Epithelial cell of proximal tubule (primary cell): ENCODE measurements at places on chromosomes 6 and 20. TPM values are rescaled to one million over a fixed set of nuclear protein-coding genes. Genes with fewer than 3 reads are reported as not detected.
A peak's percentile ranks its signal among the peaks of the same experiment; 100 is the strongest.

The MRAP2 gene
- total RNA-seq = 0.17 TPM in 1 of 2 replicates, not detected in the other

The PDYN gene
- not detected in 2 replicates for total RNA-seq

The MYBL2 gene
- 77.0 and 183 TPM in 2 replicates for total RNA-seq

The NEU1 gene
- total RNA-seq = 65.2 and 68.6 TPM in 2 replicates

The RAET1G gene
- total RNA-seq = 0.43 TPM in 1 of 2 replicates, not detected in the other

The CALHM4 gene
- not detected in 2 replicates for total RNA-seq

The OXT gene
- 0.43 TPM in 1 of 2 replicates, not detected in the other for total RNA-seq

The SAMD5 gene
- total RNA-seq = 0.40 and 1.5 TPM in 2 replicates

The HAO1 gene
- total RNA-seq = not detected in 2 replicates

The ATP6V1G2 gene
- total RNA-seq = 0.14 and 0.52 TPM in 2 replicates

DNA sequence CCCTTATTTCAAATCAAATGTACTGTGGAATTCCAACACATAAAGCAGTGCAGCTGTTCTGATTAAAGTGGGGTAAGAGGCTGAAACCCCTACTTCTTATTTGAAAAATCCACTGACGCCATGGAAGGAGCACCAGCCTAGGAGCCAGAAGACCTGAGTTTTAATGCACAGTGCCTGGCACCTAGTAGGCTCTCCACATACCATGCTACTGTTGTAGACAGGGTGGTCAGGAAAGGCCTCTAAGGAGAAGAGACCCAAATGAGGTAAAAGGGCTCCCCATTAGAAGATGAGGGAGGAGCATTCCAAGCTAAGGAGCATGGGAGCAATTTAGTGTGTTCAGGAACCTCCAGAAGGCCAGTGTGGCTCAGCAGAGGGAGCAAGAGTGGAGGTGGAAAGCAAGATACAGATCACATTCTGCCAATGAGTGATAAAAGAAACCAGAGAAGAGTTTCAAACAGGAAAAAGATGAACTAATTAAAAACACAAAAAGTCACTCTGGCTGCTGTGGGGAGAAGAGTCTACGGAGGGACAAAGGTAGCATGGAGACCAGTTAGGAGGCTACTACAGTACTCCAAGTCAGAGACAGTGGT is 11.8 kb upstream of the ZNF76 start:
- DNase-seq = no peak

GRCh38 chr20:63065911-63066310 is 59.1 kb upstream of the BHLHE23 start:
- no peak for DNase-seq

- no peak for DNase-seq
These were observed 41.2 kb upstream of the DOK5 start for GRCh38 chr20:54434196-54434595.

DNA sequence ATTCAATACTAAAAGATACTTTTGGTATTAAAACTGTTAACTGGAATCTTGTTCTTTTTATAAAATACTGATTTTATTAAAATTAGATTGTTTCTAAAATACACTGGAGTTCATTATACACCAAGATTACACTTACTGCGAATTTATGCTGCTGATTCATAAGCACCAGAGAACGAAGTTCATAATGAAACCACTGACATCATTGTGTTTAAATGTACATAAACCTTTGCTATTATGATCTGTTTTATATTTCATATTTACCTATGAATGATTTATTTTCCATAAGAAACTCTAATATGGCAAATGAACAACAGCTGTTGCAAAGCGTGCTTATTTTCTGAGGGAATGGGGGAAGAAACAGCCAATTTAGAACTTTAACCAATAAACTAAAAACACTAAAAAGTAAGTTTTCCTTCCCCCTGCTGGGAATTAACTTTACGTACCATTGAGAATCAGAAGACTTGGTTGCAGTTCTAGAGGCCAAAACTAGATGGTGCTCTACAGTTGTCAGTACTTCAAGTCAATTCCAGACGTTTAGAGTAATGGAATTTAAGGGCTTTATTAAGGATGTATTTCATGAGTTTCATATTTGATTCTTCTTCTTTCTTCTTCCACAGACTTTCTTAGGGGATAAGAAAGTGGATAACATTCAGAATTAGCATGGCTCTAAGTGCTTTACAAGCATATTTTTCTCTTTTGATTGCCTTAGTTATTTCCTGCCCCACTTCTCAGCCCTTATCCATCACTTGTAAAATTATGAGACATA is 30.8 kb upstream of the COL19A1 start:
- peak; percentile 31 for DNase-seq

GRCh38 chr6:159017757-159018559 is 18.0 kb upstream of the RSPH3 start:
- no peak for DNase-seq

DNA sequence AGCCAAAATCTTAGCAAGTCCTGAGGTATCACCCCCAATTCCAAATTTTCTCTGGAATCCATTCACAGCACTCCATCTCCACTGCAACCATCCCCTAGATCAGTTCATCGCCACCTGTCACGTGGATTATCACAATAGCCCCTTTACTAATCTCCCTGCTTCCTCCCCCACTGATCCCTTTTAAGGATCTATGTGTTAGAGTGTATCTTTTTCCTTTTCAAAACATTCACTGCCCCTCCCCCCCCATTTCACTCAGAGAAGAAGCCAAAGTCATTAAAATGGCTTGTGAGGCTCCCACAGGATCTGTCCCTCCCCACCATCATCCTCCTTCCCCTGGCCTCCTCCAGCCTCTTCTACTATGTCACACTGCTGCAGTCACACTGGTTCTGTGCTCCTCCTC is 18.4 kb upstream of the SPAG4 start:
- DNase-seq = no peak

DNA sequence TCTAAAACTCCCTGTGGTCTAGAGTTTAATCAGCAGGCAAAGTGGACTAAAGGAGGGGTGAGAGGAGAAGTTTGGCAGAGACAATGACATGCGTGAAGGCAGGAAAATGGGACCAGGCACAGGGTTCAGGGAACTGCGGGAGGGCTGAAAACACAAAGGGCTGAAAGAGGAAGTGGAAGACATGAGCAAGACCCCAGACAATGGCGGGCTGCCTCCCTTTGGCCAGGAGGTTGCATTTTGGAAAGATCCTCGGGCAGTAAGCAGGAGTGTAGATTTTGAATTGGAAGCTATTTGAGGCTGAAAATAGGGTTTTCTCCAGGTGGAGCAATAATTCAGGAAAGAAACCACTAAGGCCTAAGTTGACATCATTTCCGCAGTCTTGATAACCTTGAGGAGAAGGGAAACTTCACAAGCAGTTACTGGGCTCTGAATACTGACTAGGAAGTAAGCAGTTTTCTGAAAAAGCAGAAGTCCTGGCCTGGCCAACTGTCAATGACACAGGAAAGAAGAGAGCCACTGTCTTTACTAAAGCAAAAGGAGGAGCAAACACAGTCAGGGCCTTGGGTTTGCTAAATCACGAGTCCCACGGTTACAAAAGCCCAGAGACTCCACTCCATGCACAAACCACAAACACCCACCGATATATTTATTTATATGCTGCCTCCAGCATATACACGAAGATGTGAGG is 3.4 kb downstream of the LY86 start:
- DNase-seq = no peak

GRCh38 chr20:2692036-2692885 is at the start of gene EBF4:
EBF4 (plus strand) TSS chr20:2692780; CDS start chr20:2693646, 866 bp downstream.
- no peak for DNase-seq

- DNase-seq = no peak
These were observed 372.9 kb downstream of the DOK5 start for GRCh38 chr20:54848262-54848661.

GRCh38 chr6:168039849-168040248 is 39.2 kb downstream of the FRMD1 start:
- DNase-seq = no peak

- peak; percentile 3 for DNase-seq
These were observed 470.4 kb upstream of the SLC35B3 start for GRCh38 chr6:8905757-8906156.

DNA sequence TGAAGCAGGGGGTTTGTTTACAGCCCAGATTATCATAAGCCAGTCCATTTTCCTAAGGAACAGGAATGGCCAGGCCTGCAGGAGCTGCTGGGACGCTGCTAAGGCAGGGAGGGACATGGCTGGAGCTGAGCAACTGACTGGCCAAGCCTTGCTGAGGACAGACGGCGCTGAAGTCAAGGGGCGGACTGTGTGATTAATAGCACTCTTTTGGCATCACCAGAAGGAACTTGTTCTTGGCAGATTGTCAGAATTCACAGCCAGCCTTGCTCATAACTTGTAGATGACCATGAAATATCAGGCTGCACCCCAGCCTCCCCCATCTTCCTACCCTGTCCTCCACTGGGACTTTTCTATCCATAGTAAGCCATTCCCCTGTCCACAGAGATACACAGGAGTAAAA is 218.8 kb upstream of the RNF24 start:
- DNase-seq = no peak

DNA sequence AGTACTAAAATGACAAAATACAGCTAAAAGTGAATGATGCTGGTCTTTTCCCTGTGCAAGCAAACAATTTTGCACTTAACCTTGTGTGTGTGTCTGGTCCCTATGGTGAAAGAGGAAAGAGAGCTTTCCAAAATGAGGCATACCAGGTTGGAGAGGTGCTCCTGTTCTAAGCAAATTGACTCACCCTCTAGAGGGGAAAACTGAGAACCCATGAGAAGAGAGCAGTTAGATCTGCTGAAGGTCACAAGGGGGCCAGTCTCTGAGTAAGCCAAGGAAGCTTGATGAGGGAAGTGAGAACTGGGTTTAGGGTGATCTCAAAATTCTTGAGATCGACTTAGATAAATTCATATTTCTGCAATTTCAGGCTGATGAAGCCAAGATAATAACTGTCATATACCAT is 157.5 kb upstream of the TBX18 start:
- DNase-seq = no peak

- no peak for DNase-seq
These were observed 471.0 kb downstream of the COL12A1 start for GRCh38 chr6:74734901-74735300.

- no peak for DNase-seq
These were observed 36.1 kb downstream of the KIF16B start for GRCh38 chr20:16537025-16537665.

DNA sequence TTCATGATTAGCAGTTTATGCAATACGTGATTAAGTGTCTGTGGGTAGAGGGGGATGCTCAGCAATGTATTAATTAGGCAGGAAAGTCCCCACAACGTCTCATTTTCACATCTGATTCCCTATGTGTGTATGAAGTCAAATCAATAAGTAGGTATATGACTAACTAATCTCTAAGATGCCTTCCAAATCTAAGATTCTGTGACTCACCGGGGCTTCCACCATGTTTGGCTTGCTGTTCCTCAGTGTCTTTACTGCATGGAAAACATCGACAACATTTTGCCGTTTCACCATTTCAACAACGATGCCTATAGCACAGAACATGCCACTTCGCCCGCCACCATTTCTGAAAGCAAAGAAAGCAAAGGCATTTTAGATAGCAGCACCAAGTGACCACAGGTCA is 72.0 kb upstream of the THEMIS start:
- DNase-seq = no peak

- DNase-seq = no peak
These were observed 11.2 kb upstream of the SERPINB9 start for GRCh38 chr6:2914318-2914660.

GRCh38 chr6:7681449-7681848 is 44.5 kb upstream of the BMP6 start:
- no peak for DNase-seq

GRCh38 chr6:162973151-162973872 is 245.5 kb downstream of the PACRG start:
- DNase-seq = no peak

DNA sequence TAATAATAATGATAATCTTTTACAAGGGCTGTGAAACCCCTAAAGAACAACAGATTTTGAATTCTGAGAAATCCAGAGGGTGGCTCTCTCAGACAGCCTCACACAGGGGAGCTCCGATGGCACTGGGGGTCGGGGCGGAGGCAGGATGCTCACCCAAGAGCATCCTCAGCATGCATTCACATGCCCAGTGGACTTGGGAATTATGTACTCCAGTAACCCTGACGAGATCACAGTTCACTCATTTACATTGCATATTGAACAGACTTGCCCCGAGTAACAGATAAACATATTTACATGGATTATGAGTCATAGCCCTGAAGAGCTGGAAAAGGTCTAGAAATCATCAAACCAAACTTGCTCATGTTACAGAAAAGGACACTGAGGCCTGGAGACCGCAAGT is 482.7 kb upstream of the JARID2 start:
- DNase-seq = no peak

DNA sequence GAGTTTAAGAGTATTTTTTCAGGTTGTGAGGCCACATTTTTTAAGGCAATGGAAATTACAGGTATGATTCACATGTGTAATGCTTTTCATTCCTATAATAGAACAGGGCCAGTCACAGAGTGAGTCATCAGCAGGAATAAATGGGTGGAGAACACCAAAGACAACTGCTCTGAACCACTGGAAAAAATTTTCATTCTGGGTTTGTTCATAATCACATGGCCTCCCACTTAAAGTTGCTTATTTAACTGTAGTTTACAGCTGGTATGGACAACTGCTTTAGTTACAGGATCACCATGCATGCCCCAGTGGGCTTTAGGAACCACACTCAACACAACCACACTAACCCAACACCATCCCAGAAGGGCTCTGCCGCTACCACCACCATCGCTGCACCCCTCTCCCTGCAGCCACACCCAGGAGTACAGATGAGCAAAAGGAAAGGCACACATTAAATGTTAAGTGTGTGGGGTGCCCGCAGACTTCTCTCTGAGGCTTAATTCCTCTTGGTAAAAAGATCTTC is 107.0 kb upstream of the DST start:
- peak; percentile 72 for DNase-seq

- DNase-seq = no peak
These were observed 112.6 kb downstream of the TMEM170B start for GRCh38 chr6:11650025-11650696.

- DNase-seq = no peak
These were observed 7.2 kb downstream of the ATP9A start for GRCh38 chr20:51760905-51761546.

- DNase-seq = no peak
These were observed 75.8 kb downstream of the CEP162 start for GRCh38 chr6:84151669-84152068.

DNA sequence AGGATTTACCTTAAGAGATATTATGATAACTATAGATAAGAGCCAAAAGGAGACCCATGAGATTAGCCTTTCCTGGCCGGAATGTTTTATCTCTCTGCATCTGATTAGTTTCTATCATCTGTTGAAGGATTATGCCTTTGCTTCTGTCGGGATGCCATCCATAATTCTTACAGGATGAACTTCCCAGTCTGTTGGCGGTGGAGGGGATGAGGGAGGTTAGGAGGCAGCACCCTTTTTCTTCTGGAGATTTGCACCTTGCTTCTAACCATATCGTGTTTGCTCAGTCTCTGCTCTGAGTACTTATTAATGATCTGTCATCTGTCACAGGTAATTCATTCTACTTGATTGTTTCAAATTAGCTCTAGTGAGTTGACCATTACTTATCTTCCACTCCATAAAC is 292.1 kb downstream of the KHDC1L start:
- DNase-seq = no peak
